ENCODE measurements at places on chromosomes 6 and 20.

DNA sequence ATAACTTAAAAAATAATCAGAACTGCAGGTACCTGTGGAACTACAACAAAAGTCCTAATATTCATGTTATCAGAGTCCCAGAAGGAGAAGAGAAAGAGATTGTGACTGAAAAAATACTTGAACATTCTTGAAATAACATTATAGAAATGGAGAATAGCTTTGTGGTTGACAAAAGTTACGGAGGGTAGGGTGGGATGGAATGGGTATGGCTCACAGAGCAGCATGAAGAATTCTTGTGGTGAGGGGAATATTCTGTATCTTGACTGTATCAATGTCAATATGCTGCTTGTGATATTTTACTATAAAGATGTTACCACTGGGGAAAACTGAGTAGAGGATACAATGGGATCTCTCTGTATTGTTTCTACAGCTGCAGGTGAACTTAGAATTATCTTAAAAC lies 122.5 kb downstream of the DST start:
- DNase-seq = no peak

DNA sequence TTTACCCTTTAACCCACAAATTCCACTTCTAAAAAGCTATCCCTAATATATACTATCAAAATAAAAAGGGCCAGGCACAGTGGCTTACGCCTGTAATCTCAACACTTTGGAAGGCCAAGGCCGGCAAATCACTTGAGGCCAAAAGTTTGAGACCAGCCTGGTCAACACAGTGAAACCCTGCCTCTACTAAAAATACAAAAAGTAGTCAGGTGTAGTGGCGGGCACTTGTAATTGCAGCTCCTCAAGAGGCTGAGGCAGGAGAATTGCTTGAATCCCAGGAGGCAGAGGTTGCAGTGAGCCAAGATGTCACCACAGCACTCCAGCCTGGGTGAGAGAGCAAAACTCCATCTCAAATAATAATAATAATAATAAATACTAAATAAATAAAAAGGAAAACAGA lies 82.5 kb downstream of the TRIM27 start:
- DNase-seq = no peak

- DNase-seq = no peak
Observed at GRCh38 chr6:157322792-157323254, 496 bp downstream of the TMEM242 start.

DNA sequence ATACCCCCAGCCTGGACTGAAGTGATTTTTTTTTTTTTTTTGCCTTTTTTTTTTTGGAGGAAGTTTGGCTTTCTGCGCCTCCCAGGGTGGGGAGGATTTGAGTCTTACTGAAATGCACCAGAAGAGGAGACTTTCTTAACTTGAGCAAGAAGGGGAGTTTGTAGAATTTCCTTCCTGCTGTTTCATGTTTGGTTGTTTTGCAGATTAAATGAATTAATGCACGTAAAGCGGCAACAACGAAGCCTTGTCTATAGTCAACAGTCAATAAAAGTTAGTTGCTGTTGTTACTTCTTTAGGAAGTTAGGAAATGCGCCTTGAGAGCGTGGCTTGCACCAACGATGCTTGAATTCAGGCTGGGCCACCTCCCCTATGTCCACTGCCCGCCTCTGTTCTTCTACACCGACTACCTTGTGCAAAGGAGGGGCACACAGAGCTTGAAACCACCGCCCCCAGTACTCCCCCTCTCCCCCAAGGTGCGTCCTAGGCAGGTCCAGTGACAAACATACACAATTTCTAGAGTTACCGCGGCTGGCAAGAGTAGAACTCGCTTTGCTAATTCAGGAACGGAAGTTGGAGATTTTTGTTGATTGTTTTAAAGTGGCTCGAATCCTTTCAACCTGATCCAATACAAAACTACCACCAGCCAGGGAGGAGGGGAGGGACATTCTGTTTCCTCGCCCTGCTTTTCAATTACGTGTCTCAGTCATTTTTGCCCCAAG lies 830 bp upstream of the CYP24A1 start:
- DNase-seq = no peak

DNA sequence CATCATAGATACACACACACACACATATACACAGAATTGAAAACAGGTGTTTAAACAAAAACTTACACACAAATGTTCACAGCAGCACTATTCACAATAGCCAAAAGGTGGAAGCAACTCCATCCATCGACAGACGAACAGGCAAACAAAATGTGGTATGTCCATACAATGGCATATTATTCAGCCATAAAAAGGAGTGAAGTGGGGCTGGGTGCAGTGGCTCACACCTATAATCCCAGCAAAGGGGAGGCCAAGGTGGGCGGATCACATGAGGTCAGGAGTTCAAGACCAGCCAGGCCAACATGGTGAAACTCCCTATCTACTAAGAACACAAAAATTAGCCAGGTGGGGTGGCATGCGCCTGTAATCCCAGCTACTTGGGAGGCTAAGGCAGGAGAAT lies 80.3 kb downstream of the CHD6 start:
- DNase-seq = no peak

DNA sequence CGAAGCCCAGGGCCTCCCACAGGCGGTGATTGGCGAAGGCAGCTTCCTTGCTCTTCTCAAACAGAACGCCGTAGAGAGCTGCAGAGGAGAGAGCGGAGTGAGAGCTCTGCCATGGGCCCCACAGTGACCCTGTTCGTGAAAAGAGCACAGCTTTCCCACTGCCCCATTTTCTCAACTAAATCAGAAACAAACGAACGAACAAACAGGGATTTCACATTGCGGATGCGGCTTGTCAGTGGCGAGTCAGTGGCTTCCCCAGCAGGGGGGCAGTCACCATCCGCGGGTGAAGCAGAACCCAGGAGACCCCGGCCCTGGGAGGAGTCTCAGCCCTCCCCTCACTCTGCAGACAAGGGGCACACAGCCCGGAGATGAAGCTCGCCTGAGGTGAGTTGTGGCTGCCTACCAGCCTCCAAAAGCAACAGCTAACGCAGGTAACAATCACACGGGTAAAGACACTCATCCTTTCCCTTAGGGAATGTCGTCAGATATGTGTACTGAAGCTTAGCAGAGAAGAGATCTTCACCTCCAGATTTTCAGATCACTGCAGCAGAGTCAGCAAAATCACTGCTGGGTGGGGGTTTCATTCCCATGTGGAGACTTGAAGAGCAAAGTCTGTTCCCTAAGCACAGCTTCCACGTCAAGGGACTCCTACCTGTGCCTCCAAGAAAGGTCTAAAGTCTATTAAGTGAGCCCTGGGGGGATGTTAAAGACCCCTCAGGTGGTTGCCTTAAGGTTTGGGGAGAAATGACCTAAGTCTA lies 51.2 kb upstream of the GPR31 start:
- DNase-seq = no peak

DNA sequence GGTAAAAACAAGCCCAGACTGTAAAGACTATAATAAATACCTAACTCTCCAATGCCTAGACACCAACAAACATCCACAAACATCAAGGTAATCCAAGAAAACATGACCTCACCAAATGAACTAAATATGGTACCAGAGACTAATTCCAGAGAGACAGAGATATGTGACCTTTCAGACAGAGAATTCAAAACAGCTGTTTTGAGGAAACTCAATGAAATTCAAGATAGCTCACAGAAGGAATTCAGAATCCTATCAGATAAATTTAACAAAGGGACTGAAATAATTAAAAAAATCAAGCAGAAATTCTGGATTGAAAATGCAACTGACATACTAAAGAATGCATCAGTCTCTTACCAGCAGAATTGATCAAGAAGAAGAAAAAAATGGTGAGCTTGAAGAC lies 26.6 kb downstream of the NCOA6 start:
- no peak for DNase-seq

DNA sequence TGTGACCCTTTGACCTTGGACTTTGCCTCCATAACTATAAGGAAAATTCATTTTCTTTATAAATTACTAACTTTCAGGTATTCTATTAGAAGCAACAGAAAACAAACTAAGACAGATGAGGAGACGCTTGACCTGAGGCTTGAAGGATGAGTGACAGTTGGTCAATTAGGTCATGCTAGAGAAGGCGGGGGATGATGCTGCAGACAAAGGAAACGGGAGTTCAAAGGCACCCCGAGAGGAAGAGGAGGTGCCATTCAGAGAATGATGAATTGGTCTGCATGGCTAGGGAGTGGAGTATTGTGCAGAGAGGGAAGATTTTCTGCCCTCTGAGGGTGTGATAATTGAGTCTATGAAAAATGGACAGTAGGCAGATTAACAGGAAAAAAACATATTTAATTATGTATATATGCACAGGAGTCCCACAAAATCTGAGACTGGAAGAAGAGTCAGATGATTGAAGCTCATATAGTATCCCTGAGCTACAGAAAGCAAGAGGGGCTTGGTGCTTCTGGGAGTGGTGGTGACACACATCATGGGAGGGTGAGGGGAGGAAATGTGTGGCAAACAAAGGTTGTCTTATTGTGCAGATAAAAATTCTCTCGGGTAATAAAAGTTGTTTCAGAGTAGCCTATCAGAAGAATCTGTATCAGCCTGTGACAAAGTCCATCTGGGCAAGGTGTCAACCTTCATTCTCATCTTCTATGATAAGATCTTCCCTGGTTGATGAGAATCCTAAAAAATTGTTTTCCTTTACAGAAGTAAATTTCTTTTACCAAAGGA lies 20.4 kb upstream of the FUCA2 start:
- no peak for DNase-seq

- DNase-seq = no peak
Observed at GRCh38 chr20:44034451-44034850, 119.8 kb downstream of the TOX2 start.

GRCh38 chr20:25270829-25271251 lies 23.0 kb downstream of the PYGB start:
- DNase-seq = no peak

GRCh38 chr6:106154326-106154725 lies 68.2 kb downstream of the PRDM1 start:
- no peak for DNase-seq
